ENCODE measurements at places on chromosomes 6 and 20. TPM values are rescaled to one million over a fixed set of nuclear protein-coding genes. Genes with fewer than 3 reads are reported as not detected.

PROKR2 gene
- not detected for total RNA-seq

OPN5 gene
- total RNA-seq, result not detected

TMX4 gene
- total RNA-seq, result 32.3 TPM

SAMHD1 gene
- 16.2 TPM for total RNA-seq

WFDC10B gene
- total RNA-seq, result not detected

OLIG3 gene
- total RNA-seq, result not detected

CSTF1 gene
- 38.6 TPM for total RNA-seq

BPIFB4 gene
- total RNA-seq, result not detected

DNA sequence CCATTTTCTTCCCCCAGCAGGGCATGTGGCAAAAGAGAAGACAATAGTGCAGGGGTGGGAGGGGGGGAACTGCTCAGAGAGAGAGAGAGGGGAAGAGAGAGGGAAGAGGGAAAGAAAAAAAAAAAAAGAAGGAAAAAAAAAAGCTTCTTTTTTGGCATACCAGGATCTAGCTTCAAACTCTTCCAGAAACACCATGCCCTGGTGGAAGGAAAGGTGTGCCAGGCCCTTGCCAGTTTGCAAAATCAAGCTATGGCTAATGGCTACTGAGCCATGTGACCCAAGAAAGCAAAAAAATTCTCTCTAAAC is 326 bp downstream of the ZMYND8 start:
- H3K36me3 ChIP-seq, result no peaks in the 10 kb centered on the region
- H3K4me1 ChIP-seq, result peaks cover 50% of the 10 kb centered on the region
- H3K4me3 ChIP-seq, result no peak overlapping the region
- H3K27me3 ChIP-seq, result no peaks in the 10 kb centered on the region

GRCh38 chr6:134074151-134075055 is 22.0 kb upstream of the SLC2A12 start:
- DNase-seq, result no peak
- H3K27me3 ChIP-seq, result no peaks in the 10 kb centered on the region
- peaks cover 24% of the 10 kb centered on the region for H3K4me1 ChIP-seq
- H3K4me3 ChIP-seq, result no peak overlapping the region
- H3K36me3 ChIP-seq, result no peaks in the 10 kb centered on the region

GRCh38 chr20:50891138-50891537 is 40.1 kb downstream of the ADNP start:
- peaks cover 48% of the 10 kb centered on the region for H3K36me3 ChIP-seq
- no peak overlapping the region for H3K4me3 ChIP-seq
- H3K4me1 ChIP-seq, result no peaks in the 10 kb centered on the region
- no peak for DNase-seq
- no peak overlapping the region for H3K27ac ChIP-seq

- no peaks in the 10 kb centered on the region for H3K36me3 ChIP-seq
- H3K4me3 ChIP-seq, result peak overlapping the region; percentile 73
- H3K4me1 ChIP-seq, result peaks cover 27% of the 10 kb centered on the region
Measured at GRCh38 chr6:132401618-132402285, 477 bp upstream of the MOXD1 start.

DNA sequence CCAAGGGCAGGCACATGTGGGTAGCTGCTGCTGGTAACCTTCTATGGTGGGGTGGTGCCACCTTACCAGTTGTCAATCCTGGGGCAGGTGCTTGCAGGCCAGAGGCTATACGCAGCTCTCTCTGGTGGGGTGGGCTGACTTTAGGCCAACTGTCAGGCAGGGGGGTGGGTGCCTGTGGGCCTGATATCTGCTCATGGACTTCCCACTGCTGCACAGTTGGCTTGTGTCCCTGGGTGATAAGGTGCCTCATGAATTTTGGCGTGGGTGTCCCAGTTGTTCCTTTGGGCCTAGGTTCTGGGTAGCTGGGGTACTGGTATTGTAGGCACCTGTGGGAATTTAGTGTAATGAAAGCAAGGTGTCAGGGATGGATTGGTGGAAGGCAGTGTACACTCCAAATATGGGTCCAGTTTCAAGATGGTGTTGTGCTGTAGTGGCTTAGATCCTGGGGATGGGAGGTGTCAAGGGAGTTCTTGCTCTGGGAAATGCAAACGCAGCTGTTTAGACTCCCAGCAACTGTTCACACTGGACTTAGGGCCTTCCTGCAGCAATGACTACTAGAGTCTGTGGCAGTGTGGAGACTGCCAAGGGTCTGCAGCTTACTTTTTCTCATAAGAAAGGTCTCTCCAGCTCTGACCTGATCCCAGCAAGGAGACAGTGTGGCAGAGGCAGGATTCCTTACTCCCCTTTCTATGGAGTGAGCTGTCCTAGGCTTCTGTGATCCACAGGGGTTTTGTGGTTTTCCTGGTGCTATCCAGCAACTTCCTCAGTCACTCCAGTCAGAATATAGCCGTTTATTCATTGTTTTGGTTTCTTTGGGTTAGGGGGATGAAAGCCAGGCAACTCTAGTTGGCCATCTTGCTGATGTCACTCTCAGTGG is 128.2 kb downstream of the CRYBG1 start:
- H3K36me3 ChIP-seq, result no peaks in the 10 kb centered on the region
- peaks cover 49% of the 10 kb centered on the region for H3K27me3 ChIP-seq
- peaks cover 6% of the 10 kb centered on the region for H3K4me1 ChIP-seq
- no peak overlapping the region for H3K27ac ChIP-seq
- H3K4me3 ChIP-seq, result no peak overlapping the region

DNA sequence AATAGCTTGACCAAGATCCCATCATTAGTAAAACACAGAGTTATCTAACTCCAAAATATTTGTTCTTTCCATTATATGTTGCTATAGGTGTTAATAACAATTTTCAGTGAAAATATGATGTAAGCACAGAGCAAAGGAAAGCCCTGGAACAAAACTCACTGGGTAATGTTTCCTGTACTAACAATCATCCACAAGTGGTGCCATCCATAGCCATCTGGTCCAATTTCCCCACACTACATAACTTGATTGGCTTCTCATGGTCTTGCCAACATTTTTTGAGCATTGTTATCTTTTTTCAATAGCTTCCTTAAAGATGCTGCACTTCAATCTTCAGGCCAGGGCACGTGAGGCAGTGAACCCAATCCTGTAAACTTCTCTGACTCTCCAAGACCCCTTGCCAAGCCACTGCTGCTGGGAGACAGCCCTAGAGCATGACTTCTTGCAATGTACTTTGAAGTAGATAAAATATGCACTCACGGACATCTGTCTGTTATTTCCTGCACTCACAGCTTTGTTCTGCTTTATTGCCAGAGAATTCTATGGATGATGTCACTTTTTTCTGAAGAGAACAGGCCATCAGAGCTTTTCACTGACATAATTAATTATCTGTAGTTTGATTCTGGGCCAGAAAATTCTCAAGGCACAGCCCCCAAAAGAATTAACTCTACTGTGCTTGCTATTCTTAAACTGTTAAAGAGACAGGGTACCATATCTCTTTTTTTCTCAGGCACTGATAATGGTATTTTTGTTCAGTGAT is 97.5 kb upstream of the TMEM30A start:
- no peak overlapping the region for H3K27ac ChIP-seq
- H3K27me3 ChIP-seq, result peaks cover 34% of the 10 kb centered on the region
- DNase-seq, result no peak
- H3K4me3 ChIP-seq, result no peak overlapping the region

- peak overlapping the region; percentile 92 for H3K27ac ChIP-seq
- no peak for DNase-seq
- peaks cover 6% of the 10 kb centered on the region for H3K36me3 ChIP-seq
- H3K4me1 ChIP-seq, result peaks cover 41% of the 10 kb centered on the region
- peak overlapping the region; percentile 79 for H3K4me3 ChIP-seq
Measured at GRCh38 chr6:26158581-26159356, 71.5 kb downstream of the HFE start.

DNA sequence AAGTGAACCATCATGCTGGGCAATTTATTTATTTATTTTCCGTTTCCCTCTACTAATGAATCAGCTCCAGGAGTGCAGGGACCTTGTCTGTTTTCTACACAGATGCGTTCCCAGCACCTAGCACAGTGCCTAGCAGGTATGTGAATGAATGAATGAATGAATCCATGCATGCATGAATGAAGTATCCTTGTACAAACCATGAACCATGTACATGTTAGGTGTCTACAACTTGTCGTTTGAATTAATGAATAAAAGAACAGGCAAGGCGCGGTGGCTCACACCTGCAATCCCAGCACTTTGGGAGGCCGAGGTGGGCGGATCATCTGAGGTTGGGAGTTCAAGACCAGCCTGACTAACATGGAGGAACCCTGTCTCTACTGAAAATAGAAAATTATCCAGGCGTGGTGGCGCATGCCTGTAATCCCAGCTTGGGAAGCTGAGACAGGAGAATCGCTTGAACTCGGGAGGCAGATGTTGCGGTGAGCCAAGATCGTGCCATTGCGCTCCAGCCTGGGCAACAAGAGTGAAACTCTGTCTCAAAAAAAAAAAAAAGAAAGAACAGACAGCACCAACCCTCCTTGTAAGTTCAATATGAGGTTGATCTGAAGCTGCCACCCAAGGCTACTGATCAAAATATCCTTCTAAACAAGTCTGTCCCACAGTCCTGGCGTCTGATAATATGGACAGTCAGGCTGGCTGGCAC is 27.3 kb upstream of the SLC9A8 start:
- H3K27me3 ChIP-seq, result no peaks in the 10 kb centered on the region
- H3K27ac ChIP-seq, result no peak overlapping the region
- peaks cover 1% of the 10 kb centered on the region for H3K4me1 ChIP-seq
- no peak for DNase-seq

- H3K36me3 ChIP-seq, result no peaks in the 10 kb centered on the region
- no peak overlapping the region for H3K4me3 ChIP-seq
- no peak overlapping the region for H3K27ac ChIP-seq
Measured at GRCh38 chr6:50785921-50786320, 32.8 kb upstream of the TFAP2B start.

GRCh38 chr20:18727032-18727508 is 86.5 kb upstream of the SCP2D1 start:
- H3K27me3 ChIP-seq, result no peaks in the 10 kb centered on the region
- no peaks in the 10 kb centered on the region for H3K36me3 ChIP-seq
- peaks cover 3% of the 10 kb centered on the region for H3K4me1 ChIP-seq
- no peak overlapping the region for H3K27ac ChIP-seq

- H3K4me3 ChIP-seq, result no peak overlapping the region
- no peaks in the 10 kb centered on the region for H3K27me3 ChIP-seq
- no peaks in the 10 kb centered on the region for H3K36me3 ChIP-seq
- H3K27ac ChIP-seq, result no peak overlapping the region
- DNase-seq, result no peak
Measured at GRCh38 chr6:109939654-109940053, 38.5 kb upstream of the GPR6 start.

- H3K27me3 ChIP-seq, result no peaks in the 10 kb centered on the region
- H3K27ac ChIP-seq, result no peak overlapping the region
- peaks cover 22% of the 10 kb centered on the region for H3K4me1 ChIP-seq
- DNase-seq, result no peak
Measured at GRCh38 chr6:36130667-36131510, 576 bp downstream of the MAPK13 start.

GRCh38 chr20:11791316-11791715 is 126.4 kb upstream of the BTBD3 start:
- no peaks in the 10 kb centered on the region for H3K27me3 ChIP-seq
- no peak overlapping the region for H3K4me3 ChIP-seq
- H3K36me3 ChIP-seq, result no peaks in the 10 kb centered on the region
- no peaks in the 10 kb centered on the region for H3K4me1 ChIP-seq
- DNase-seq, result no peak
- no peak overlapping the region for H3K27ac ChIP-seq

- no peaks in the 10 kb centered on the region for H3K36me3 ChIP-seq
- H3K4me3 ChIP-seq, result no peak overlapping the region
- no peaks in the 10 kb centered on the region for H3K27me3 ChIP-seq
- DNase-seq, result no peak
- H3K4me1 ChIP-seq, result peaks cover 19% of the 10 kb centered on the region
- peak overlapping the region; percentile 33 for H3K27ac ChIP-seq
Measured at GRCh38 chr20:17825960-17826843, 126.4 kb downstream of the BANF2 start.

DNA sequence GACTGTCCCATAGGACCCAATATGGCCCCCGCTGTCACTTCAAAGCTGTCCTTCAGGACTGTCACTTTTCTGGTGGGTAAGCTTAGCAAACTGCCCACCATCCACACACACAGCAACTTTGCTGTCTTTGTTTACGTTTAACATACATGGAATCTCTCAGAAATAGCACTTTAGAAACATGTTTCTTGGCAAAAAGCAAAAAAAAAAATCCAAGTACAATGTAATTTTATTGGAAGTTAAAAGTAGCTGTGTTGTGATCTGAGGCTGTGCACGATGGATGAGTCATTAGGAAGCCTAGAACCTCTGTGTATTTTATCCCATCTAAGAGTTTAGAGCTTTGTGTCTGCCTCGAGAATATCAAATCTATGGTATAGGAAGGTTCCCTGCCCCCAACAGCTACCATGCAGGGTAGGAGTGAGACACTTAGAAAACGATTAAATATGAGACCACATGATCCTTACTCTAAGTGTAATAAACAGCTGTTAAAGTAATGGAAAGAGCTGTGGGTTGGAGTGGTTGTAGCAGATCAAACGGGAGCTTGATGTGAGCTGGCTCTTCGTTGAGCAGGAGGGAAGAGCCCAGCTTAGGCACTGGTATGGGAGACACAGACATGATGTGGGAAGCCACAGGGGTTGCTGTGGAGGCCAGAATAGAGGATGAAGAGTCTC is 119.5 kb downstream of the PLEKHG1 start:
- H3K27ac ChIP-seq, result no peak overlapping the region
- H3K4me3 ChIP-seq, result no peak overlapping the region
- peaks cover 21% of the 10 kb centered on the region for H3K27me3 ChIP-seq
- no peaks in the 10 kb centered on the region for H3K36me3 ChIP-seq

DNA sequence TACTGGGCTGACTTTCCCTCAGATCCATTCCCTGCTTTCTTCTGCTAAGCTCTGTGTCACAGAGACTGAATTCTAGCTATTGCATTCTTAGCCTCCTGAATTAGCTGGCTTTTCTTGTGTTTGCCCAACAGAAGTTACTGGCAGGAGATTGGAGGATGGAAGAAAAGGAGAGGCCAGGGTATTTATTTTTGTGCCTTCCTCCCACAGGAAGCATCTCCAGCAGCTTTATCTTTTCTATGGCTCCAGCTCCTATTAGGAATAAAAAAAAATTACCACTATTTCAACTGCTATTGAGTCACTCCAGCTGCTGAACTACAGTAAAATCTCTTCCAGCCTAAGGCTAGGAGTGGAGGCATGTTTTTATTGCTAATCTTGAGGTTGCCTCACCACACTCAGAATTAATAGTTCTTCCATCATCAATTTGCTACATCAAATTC is 492.4 kb downstream of the RFPL4B start:
- H3K4me1 ChIP-seq, result peaks cover 34% of the 10 kb centered on the region
- no peaks in the 10 kb centered on the region for H3K27me3 ChIP-seq
- no peak overlapping the region for H3K4me3 ChIP-seq
- peaks cover 3% of the 10 kb centered on the region for H3K36me3 ChIP-seq

- DNase-seq, result no peak
- H3K4me3 ChIP-seq, result no peak overlapping the region
- peaks cover 4% of the 10 kb centered on the region for H3K27me3 ChIP-seq
- H3K27ac ChIP-seq, result no peak overlapping the region
Measured at GRCh38 chr6:18861204-18861603, 474.1 kb downstream of the RNF144B start.
